ENCODE measurements at places on chromosomes 13 and 19. TPM values are rescaled to one million over a fixed set of nuclear protein-coding genes. Genes with fewer than 3 reads are reported as not detected.

- no peak for DNase-seq
- H3K4me1 ChIP-seq = no peaks in the 10 kb centered on the region
- H3K27ac ChIP-seq = no peak overlapping the region
- H3K27me3 ChIP-seq = peaks cover 12% of the 10 kb centered on the region
Measured at GRCh38 chr19:5542665-5543064, 25.1 kb downstream of the TINCR start.

NPAS1 gene
- total RNA-seq = 3.9 TPM

- H3K4me1 ChIP-seq = no peaks in the 10 kb centered on the region
- no peaks in the 10 kb centered on the region for H3K27me3 ChIP-seq
- H3K27ac ChIP-seq = no peak overlapping the region
- no peak for DNase-seq
- no peak overlapping the region for H3K4me3 ChIP-seq
Measured at GRCh38 chr19:19563348-19563848, 25.3 kb downstream of the CILP2 start.

C19orf81 gene
- 3.5 TPM for total RNA-seq

DNA sequence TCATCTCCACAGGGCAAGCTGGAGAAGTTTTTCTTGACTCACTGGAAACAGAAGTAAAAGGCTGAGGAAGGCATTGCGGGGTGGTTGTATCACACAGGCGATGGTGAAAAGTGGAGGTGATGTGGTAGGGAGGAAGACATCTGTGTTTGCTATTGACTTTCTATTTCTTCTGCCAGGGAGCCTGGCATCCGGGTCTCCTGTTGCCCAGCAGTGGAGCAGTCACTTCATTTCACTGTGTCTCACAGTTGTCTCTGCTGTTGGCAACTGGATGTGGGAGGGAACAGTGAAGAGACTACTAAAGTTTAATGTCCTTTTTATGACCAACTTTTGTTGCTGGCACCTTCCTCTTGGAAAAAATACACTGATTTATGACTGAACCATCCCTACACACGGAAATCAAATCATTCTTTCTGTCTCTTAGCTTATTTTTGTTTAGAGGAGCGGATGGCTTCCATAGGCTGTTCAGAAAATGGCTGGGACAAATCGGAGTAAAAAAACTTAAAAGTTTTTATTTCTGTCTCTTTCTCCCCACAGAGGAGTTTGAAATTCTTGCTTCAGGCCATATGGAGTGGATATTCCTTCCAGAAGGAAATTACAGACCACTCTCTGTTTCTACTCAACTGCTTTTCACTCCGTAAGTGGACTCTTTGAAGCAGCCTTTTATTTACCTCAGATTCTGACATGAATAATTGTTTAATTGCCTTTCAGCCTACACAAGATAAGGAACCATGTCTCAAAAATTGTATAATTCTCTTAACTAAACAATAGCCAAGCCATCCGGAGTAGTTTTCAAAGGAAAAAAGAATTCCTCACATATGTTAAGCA lies 23.8 kb upstream of the MEDAG start:
- H3K4me1 ChIP-seq = peaks cover 63% of the 10 kb centered on the region
- DNase-seq = no peak
- peak overlapping the region; percentile 94 for H3K27ac ChIP-seq
- H3K4me3 ChIP-seq = peak overlapping the region; percentile 9
- no peaks in the 10 kb centered on the region for H3K27me3 ChIP-seq
